ENCODE measurements at places on chromosomes 7 and 10.

DNA sequence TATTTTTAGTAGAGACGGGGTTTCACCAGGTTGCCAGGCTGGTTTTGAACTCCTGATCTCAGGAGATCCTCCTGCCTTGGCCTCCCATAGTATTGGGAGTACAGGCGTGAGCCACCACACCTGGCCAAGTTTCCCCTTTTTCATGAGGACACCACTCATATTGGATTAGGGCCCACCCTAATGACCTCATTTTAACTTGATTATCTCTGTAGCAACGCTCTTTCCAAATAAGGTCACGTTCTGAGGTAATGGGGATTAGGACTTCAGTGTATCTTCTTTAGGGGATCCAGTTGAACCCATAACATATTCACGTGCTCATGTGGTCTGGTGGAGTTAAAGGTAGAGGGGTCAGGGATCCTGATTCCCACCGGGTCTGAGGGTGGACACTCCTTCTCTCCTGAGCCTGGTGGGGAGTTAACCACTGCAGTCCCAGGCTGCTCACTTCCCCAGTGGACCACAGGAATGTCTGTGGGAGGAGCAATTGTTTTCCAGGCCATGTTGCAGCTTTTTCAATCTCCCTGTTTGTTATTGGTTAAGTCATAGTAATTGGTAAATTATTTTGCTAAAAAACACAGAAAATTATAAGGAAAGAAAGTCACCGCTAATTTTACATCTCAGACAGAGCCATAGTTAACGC is 130.5 kb downstream of the GRK5 start:
- DNase-seq, result peak; percentile 91

DNA sequence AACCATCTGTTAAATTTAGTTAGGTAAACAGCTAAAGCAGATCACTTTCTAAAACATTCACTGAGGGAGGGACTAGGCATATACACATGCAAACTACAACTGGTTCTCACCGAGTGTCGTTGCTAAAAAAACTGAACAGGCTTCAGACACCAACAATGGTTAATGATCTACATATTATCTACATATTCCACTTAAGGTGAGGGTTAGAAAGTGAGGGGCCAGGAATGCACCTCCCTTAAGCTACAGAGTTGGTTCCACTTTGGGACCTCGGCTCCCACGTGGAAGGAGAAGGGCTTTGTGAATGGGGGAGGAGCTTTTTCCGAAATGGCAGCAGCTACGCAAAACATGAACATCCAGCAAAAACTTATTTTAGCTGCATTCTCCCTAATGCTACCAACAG is 5.8 kb downstream of the CTBP2 start:
- DNase-seq, result no peak

DNA sequence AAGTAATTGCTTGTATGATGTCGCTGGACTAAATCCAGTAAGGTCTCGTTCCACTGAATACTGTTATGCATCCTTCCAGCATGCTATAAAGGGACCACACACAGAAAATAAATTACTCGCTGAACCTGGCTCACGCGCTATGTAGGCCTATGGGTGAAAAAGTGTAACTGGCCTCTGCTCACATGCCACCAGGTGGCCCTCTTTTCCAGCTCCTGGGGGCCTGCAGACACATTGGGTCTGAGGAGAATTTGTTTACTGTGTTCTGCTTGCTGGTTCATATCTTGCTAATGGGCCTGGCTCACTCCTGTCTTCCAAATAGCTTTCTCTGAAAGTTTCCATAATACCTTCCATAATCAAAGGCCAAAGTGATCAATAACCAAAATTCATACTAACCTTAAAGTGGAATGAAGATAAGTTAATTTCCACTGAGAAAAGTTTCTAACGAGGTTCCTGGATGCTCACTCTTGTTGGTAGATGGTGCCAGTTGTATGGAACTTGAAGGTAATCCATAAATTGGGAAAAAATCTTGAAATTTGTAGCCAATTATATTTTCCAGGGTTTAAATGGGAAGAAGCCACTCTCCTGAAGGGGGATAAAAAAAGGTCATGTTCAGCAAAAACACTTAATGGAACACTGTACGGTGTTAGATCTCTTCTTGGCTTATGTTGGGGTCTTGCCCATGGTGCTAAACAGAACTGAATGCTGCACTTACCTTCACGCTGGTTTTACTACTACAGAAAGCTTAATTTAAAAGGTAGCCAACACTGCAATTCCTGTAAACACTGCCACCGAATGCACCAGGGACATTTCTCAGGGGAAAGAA is 27.0 kb upstream of the ZPBP start:
- no peak for DNase-seq

DNA sequence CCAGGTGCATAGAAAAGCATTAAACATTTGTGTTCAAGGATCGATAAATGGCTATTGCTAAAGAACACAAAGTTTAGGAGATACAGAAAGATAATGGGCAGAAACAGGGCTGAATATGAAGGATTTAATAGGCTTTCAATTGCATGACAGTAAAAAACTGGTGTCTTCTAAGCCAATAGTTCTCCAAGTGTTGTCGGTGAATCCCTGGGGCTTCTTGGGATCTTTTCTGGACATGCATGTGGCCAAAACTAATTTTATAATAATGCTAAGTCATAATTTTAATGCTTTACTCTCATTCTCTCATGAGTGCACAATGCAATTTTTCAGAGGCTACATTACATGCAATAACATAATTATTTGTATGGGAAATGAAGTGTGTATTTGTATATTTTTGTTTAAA is 521.1 kb upstream of the ANKRD30A start:
- DNase-seq, result no peak

DNA sequence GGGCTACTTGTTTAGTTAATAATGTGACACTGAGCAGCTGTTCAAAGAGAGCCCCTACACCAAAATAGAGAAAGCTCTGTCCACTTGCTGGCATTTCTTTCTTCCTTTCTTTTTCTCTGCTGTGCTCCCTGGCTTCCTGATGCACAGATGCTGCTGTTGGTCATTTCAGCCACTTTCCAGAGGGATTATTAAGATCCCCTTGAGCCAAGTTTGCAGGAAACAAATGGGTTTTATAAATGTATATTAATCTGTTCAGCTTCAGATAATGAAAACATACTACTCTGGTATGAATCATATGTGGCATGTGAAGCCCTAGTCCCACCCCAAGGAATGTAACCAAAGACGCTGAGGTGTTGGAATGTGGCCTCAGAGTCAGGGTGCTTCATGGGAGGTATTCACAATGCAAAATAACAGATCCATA is 638.2 kb upstream of the FZD8 start:
- DNase-seq, result peak; percentile 34

DNA sequence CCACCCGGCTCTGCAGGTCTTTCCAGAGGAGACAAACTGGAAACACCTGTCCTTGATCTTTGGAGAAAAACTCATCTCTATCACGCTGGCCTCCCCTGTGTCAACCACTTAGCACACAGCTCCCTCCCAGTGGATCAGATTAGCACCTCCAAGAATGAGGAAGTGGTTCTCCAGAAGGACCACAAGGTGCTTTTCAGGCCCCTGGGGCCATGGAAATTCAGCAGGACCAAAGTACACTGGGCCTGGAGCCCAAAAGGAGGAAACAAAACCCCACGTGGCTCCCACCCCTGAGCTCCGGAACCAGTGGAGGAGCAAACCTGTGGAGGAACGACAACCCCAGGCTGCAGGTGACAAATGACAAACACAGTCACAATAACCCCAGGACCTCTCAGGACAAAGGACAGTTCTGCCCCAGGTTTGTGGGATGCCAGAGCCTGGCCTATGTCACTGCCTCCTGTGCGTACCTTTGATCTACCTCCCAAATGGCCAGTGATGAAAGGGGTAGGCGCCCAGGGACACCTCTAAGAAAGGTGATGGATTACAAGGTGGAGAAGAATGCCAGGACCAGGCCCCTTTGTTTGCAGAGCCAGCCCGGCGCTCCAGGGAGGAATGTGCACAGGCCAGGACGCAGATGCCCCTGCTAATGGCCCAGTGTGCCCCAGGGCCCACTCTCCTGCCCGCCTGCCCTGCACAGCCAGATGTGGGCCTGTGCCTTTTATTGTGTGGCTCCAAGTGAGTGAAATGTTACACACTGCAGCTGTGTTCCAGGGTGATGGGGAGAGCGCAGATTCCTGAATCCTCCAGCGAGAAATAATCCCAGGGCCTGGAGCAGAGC is 5.7 kb downstream of the TNS3 start:
- no peak for DNase-seq

DNA sequence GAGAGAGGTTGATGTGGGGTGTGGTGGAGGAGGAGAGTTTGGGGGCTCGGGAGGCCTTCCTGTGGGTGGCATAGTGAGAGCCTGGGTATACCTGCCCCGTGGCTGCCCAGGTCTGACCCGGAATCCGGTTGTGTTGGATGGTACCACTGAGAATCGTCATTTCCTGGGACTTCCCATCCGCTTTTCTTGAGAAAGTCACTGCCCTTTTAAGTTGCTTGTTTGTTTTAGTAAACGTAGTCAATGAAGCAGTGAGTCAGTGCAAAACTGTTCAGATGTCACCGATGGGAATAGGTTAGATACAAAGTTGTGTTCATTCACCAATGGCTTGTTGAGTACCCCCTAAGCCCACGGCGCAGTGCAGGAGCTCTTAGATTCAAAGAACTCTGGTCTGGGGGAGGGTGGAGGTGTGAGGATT is 285.8 kb downstream of the CAMK1D start:
- DNase-seq, result no peak

GRCh38 chr7:158432369-158433341 is 155.0 kb downstream of the PTPRN2 start:
- DNase-seq, result no peak

GRCh38 chr10:118873738-118874105 is 119.0 kb upstream of the CACUL1 start:
- no peak for DNase-seq

- DNase-seq, result no peak
Measured at GRCh38 chr7:111175908-111176441, 85.0 kb downstream of the LRRN3 start.

DNA sequence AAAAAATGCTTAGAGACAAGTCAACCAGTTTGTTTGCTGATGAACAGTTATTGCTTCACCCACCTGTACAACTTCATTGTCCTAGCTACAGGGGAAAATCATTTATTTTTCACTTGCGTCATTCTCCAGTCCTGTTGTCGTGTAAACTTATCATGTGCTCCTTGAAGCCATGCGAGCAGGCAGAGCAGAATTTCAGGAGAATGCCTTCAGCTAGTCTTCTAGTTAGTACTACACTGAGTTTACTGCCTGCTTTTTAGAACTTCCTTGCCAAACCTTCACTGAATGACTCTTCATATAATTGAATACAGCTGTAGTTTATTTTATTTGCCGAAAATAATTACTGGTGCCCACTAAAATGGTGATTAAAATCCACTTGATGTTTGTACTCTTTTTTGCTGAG is 15.6 kb downstream of the RPA3 start:
- DNase-seq, result no peak

GRCh38 chr10:127353544-127353943 is 157.2 kb upstream of the INSYN2A start:
- no peak for DNase-seq

DNA sequence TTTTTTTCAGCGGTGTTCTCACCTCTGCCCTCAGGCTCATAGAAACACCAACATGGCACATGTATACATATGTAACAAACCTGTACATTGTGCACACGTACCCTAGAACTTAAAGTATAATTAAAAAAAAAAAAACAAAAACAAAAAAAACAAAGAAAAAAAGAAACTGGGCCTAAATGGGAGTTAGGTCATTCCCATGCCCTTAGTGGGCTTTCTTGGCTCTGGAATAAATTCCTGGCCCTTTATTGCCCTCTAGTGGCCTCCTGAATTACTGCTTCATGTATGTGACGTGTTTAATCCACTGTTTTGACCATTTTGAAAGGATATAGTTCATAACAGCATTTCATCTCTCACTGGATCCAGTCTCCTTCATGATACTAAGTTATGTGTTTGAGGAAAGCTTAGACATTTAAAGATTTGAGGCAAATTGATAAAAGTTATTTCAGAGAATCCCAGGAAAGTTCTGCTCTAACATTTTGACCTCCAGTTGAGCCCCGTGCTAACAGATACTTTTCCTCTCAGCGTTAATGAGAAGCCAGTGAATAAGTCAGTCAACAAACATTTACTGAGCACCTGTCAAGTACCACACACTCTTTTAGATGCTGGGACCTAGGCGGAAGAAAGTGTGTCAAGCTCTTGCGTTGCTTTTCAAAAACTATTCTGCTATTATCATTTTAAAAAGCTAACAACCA is 54.7 kb upstream of the SYPL1 start:
- peak; percentile 59 for DNase-seq

DNA sequence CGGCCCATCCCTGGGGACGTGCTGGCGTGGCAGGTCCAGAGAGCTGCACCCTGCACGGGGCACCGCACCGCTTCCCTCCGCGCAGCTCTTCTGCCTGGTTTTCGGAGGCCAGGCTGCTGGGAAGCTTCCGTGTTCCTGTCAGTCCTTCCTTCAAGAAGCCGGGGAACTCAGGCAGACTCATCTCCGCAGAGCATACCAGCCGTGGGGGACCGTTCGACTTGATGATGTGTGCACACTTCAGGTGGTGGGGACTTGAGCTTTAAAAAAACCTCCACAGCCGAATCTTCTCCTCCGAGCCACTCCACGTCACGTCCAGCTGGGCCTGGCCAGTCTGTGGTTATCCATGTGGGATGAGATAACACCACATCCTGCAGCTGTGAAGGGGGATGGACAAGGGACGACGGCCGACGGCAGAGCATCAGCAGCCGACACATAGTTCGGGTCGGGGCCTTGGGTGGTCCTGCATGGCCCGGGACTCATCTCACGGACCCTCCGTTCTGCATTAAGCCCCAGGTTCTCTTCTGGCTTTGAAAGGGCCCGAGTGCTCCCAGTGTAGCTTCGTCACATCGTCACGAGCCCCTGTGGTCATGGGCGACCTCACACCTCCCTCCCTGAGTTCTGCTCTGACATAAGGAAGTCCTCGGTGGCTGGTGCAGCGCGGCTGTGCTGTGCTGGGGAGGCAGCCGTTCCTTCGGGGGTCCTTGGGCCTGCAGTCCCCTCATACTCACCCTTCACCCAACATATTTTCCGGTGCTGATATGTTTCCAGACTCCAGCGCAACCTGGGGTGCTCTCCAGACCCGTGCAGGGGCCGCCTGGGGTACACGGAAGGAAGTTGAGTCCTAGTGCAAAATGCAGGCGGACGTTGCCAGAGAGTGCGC is 4.5 kb upstream of the BHLHA15 start:
- no peak for DNase-seq

DNA sequence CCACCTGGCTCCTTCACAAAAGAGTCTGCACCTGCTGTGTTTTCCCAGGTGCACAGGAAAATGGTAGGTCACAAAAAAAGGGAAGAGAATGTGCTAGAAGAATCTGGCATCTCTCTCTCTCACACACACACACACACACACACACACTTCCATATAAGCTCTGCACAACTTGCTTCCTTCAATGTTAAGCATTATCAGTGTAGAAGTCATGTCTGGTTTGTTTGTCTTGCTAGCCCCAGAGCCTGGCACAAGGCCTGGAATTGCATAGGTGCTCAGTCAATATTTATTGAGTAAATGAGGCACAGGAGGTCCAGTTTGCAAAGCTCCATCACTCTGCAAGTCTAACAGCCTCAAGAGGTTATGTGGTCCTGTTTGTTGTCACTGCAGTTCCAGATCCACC is 867.3 kb upstream of the AUTS2 start:
- no peak for DNase-seq

GRCh38 chr7:89336121-89336520 is 540.6 kb upstream of the TEX47 start:
- DNase-seq, result no peak

GRCh38 chr7:74479961-74480829 is 26.5 kb downstream of the GTF2IRD1 start:
- DNase-seq, result no peak

- no peak for DNase-seq
Measured at GRCh38 chr10:75450644-75451640, 19.5 kb downstream of the LRMDA start.

Measured in hepatic stellate cell (primary cell).